ENCODE measurements at places on chromosomes 16 and 17.

DNA sequence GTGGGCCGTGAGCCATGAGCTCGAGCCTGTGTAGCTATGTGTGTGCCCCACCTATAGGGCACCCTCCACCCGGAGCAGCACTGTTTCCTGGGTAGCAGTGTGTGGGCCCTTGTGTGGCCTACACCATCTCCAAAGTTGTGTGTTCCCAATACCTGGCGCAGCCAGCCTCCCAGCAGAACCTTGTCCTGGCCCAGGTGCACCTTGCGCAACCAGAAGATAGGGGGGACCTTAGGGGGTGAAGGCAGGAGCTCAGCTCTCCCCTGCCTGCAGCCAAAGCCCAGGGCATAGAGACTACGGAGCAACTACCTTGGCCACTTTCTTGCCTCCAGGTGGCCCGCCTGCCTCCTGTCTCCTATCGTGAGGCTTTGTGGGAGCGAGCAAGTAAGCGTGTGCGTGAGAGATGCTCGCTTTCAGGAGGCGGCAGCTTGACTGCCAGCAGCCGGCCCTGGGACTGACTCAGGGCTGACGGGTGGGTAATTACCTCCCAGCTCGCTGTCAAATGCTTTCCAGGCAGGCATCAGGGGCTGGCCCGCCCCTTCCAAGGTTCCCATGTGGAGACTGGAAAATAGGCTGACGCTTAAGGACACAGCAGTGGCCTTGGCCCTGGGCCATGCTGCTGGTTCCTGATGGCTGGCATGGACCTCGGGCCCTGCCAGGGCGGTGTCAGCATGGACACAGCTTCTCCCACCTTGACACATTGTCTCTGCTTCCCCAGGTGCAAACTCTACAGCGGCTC is 19.0 kb downstream of the TRAF7 start:
- DNase-seq: no peak

DNA sequence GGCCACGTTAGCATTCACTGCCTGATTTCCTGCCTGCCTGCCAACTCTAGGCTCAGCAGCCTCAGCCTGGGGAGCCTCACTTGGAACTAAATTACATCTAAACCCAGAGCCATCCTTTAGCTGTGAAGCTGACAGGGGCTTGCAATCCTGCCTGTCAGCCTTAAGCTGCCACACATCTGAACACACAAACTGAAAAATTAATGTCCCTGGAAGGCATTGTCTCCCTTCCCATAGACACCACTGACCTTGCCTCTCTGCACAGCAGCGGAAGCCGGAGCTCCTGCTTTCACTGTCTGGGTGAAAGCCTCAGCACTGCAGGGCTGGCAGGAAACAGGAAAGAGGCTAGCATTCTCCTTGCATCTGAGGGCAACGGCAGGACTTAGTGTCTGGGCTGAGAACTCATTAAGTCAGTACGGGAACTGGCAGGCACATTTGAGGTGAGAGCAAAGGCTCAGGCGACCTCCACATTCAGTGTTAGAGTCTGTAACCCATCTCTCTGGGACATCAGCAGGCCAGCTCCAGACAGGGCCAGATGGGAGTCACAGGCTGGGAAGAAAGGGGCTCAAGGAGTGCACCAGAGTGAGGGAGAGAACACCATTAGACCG is 452.4 kb upstream of the C16orf82 start:
- no peak for DNase-seq

DNA sequence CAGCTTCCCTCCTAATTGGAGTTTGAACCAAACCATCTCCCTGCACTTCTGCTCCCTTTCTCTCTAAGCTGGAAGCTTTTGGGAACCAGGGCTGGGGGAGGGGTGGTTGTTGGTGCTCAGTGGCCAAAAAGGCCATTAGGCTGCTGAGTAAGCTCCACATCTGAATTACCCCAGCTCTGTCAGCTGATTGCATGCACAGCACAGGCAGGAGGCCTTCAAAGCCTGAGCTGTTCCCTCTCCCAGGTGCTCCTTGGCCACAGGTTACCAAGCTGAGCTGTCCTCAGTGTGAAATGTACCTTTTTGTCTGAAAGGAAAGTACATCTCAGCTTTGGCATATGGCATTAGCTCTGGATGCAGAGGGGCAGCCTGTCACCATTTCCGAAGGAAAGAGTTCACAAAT is 6.2 kb upstream of the TBKBP1 start:
- DNase-seq: no peak

GRCh38 chr16:53642094-53642493 is 61.6 kb downstream of the RPGRIP1L start:
- no peak for DNase-seq

DNA sequence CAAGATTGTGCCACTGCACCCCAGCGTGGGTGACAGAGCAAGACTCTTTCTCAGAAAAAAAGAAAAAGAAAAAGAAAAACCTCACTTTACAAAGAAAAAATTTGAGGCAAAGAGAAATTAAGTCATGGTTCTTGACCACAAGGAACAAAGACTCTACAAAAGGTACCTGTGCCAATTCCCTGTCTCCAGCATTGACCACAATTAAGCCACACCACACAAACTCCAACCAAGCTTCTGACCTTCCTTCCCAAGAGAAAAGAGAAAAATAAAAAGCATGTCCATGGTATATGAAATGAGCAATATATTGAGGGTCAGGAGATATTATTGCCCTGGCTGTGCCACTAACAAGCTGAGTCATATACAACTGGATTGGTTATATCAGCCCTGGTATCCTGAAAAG is 146.3 kb upstream of the NOG start:
- DNase-seq: no peak

GRCh38 chr17:29807520-29808361 is 122.3 kb downstream of the SSH2 start:
- peak; percentile 29 for DNase-seq

GRCh38 chr17:80491478-80492342 is 15.3 kb upstream of the NPTX1 start:
- no peak for DNase-seq

- DNase-seq: no peak
Measured at GRCh38 chr17:41959336-41960095, 7.1 kb upstream of the CNP start.

- no peak for DNase-seq
Measured at GRCh38 chr17:71458322-71458721, 662.5 kb upstream of the SOX9 start.

- no peak for DNase-seq
Measured at GRCh38 chr16:9860876-9861275, 321.4 kb downstream of the GRIN2A start.

DNA sequence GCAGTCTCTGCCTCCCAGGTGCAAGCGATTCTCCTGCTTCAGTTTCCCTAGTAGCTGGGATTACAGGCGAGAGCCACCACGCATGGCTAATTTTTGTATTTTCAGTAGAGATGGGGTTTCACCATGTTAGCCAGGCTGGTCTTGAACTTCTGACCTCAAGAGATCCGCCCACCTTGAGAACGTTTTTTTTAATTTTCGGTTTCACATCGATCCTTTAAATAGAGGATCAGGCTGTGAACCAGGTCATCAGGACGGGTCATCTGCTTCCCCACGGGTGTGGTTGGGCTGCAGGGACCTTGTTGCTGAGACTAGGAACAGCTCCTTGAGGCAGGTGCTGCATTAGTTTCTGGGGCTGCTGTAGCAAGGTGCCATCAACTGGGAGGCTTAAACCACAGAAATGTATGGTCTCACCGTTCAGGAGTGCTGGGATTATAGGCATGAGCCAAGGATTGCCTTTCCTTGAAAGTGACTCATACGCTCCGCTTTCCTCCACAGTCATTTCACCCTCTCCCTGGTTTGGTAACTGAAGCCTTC is 7.9 kb upstream of the NAGPA start:
- DNase-seq: no peak

- DNase-seq: no peak
Measured at GRCh38 chr16:16905850-16906249, 526.9 kb downstream of the NPIPA7 start.

- no peak for DNase-seq
Measured at GRCh38 chr17:31497994-31498826, 106.7 kb downstream of the RAB11FIP4 start.

- no peak for DNase-seq
Measured at GRCh38 chr17:61479493-61480413, 27.5 kb downstream of the TBX4 start.

DNA sequence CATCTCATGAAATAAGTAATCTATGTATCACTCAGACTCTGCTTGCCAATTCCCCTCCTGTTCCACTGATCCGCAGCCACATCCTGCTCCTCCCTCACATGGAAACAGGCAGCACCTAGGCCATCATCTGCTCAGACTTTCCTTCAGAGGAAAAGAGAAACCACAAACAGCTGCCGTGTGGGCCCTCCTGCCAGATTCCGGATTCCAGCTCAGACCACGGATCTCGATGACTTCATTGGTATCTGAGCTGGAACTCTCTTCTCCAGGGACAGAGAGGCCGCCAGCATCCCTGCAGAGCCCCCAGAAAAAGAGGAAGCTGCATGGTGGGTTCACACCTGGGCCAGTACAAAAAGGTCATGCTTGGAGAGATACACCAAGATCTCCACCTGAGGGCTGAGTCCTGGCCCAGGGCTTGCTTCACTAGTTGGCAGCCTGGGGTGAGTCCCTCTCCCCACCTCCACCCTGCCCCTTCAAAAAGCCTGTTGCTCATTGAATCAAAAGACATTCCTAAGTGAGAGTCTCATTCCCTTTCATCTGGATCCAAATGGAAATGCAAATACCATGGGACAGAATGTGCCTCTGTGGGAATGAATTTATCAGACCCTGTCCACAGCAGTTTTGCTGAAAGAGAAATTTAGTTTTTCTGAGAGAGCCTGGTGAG is 47.2 kb downstream of the HOXB1 start:
- no peak for DNase-seq

DNA sequence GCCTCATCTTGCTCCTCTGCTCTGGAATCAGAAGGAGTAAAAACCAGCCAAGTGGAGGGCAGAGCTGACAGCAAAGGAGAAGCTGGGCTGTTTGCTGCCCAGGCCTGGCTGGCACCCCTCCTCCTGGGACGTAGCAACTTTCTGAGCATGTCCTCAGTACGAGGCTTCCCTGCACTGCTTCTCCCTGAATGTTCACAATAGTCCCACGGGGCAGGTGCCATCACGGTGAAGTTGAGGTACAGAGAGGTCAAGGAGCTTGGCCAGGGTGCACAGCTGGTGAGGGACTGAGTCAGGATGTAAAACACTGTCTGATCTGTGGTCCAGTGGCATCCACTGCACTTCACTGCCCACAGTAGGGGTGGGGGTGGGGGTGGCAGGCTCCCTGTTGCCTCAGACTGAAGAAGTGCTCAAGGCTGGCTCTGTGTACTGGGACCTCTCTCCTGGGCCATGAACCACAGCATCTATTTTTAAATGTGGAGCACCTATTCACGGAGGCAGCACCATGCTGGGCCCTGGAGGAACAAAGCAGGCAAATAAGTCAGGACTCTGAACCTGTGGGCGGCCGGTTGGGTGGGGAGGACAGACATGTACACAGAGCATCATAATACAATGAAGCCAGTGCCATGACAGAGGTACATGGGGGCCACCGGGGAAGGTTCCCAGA is 369.5 kb downstream of the SEC14L1 start:
- no peak for DNase-seq

DNA sequence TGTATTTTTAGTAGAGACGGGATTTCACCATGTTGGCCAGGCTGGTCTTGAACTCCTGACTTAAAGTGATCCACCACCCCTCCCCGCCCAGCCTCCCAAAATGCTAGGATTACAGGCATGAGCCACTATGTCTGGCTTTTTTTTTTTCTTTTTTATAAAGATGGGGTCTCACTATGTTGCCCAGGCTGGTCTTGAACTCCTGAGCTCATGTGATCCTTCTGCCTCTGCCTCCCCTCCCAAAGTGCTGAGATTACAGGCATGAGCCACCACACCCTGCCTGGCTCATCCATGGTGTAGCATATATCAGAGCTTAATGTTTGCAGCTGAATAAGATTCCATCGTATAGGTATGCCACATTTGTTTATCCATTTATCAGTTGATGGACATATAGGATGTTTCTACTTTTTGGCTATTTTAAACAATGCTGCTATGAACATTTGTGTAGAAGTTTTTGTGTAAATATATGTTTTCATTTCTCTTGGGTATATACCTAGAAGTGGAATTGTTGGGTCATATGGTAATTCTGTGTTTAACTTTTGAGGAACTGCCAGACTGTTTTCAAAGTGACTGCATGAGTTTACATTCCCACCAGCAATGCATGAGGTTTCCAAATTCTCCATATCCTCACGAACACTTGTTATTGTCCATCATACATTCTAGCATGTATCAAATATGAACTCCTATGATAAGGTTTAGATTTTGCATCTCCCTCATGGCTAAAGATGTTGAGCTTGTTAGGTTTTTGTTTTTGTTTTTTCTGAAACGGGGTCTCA is 55.7 kb upstream of the HAS3 start:
- DNase-seq: no peak

- no peak for DNase-seq
Measured at GRCh38 chr17:78133179-78133951, 2.8 kb downstream of the TMC8 start.

DNA sequence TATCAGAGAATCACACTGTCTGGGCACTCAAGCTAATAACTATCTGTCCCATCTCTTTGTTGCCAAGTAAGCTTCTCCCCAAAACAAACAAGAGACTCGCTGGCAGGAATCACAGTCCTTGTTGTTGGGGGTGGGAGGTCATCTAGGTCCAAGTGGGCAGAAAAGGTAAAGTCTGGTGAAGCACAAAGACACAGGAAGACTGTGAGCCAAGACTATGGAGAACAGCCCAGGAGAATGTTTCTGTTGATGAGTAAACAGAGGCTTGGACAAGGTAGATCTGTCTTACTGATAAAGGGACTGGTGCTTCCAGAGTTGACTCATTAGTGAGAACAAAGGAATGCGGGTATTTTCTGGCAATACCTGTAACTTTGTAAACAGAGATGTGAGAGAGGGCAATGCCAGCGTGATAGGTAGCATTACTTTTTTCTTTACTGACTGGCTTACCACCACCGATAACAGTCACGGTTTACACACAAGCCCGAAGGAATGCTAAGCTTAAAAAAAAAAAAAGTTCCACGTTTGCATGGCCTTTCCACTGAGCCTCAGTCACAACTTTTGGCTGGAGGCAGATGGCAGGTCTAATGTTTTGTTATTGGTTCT is 11.5 kb upstream of the MMD start:
- DNase-seq: no peak

DNA sequence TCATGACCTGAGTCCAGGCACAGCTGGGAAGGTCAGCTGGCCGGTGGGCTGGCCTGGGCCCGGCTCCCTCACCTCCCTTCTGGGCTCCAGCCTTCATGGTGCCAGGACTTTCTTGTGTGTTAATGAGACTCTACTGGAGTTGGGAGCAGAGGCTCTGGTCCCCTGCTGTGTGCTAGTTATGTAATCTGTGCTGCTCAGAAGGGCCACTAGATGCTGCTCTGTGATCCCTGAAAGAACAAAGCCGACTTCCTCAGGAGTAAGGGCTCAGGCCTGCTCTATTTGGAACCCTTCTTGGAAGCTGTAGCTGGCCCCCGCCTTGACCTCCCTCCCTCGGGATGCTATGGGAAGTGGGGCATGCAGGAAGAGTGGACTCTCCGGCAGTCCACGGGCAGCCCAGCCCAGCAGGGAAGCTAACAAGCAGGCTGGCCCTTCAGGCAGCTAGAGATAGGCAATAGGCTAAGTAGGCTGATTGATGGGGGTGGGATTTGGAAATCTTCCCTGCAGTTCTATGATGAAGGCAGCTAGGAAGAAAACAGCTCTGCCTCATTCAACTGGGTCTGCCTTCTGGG is 3.3 kb upstream of the CDK5R1 start:
- DNase-seq: no peak

GRCh38 chr17:56540836-56541235 is 52.7 kb upstream of the NOG start:
- DNase-seq: no peak

Measured in stimulated activated CD8-positive, alpha-beta memory T cell treated with anti-CD3 and anti-CD28 coated beads, Interleukin-2, amount 100 ng/mL, for 48 hours (primary cell).